Femur (tissue), 1 donor: ENCODE measurements at places on chromosomes 11 and 22.

GRCh38 chr11:86259730-86260129, 15.2 kb downstream of the EED start:
- DNase-seq, result no peak

DNA sequence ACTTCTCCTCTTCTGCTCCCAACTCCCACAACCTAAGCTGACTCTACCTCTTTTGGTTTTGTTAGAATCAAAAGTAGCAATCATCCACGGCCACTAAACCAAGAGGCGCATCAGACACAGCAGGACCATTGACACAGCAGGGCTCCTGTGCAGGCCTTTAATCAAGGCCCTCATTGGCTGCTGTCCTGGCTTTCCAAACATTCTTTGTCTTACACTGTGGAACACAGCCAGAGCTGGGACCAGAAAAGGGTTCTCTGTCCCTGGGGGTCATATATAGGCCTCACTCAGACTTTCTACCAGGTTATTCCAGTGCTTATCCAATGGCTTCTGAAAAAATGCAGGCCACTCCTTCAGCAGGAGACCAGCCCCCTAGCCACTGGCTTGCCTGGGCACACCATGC, 212.7 kb upstream of the NTM start:
- no peak for DNase-seq

DNA sequence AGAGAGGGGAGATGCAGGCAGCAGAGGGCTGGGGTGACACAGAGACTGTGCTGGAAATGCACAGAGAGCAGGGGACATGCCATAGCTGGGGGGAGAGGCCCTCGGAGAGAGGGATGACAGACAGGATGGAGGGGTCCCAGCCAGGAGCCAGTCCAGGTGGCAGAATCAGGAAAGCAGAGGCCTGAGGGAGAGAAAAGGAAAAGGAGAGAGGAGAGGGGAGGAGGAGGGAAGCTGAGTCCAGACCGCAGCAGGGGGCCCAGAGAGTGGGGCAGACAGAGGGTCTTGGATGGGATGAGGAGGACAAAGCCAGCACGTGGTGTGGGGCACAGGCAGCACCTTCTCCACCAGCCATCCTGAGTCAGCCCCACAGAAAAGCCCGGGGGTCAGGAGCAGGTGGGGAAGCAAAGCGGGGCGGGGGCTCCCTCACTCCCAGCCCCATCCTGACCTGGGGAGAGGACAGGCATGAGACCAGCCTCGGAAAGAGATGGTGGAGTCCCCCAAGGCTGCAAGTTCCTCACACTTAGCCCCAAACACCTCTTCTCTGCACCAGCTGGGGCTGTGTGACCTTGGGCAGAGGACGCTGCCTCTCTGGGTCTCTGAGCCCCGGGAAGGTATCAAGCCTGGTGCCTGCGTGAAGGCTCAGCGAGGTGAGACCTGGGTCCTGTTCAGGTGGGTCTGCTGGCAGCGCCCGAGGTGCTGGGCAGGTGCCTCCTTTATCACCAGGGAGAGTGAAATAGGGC, 48.0 kb downstream of the IGLL1 start:
- DNase-seq, result no peak

DNA sequence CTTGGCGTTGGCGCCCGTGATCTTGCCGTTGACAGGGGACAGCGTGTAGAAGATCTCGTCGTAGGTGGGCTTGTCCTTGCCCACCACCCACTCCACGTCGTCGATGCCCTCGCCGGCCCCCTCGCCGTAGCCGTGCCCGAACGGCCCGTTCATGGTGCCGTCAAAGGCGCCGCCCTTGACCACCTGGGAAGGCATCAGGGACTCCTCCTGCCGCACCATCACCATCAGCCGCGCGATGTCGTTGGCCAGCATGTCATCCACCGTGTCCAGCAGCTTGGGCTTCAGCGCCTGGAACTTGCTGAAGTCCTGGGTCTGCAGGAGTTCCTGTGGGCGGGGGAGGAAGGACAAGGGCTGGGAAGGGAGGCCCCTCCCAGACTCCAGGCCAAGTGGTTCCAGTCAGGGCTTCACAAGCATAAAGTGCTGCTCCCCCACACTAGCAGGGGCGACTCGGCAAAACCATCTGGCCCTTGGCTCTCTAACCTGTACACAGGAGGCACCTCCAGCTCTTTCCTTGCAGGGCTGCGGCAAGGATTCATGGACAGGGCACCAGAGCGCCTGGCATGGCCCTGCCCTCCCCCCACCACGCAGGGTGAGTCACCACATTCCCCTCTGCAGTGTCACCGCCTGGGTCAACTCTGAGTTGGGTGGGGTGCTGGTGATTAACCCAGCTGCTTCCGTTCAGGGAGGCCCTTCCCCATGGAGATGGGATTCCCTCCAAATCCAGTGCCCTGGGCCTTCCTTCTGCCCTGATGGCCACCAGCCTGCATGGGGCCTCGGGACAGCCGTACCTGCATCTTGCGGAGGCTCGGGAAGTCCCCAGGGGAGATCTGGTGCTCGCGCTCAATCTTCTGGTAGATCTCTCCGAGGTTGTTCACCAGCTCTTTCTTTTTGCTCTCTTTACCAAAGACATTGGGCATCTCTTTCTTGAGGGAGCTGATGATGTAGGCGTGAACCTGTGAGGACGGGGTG, 10.4 kb upstream of the CDC42BPG start:
- DNase-seq, result peak; percentile 76

- peak; percentile 42 for DNase-seq
Observed at GRCh38 chr11:65378208-65378927, 4.1 kb downstream of the SLC25A45 start.

DNA sequence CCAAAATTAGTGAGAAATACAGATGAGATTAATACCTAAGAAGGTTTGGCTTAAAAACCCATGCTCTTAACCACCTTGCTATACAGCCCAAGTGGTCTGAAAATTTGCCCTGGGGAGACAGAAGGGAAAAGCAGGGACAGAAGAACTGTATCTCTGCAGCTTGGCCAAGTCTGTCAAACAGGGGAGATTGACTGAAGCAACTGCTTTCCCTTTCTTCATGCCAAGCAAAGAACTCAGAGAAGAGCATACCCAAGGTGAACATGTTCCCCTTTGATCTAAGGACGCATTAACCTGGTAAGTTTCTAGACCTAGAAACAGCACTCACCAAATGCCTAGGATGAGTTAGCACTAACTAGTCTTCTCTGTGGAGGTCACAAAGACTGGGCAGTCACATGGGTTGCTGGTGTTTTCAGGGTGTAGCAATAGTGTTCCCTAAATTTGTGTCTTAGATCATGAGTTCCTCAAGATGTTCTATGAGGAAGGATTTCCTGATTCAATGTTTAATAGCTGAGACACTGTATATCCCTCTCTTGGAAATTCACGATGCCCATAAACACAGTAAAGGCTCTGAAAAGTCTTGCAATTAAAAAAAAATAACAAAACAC, 75.6 kb upstream of the GRAMD1B start:
- no peak for DNase-seq

- no peak for DNase-seq
Observed at GRCh38 chr11:97657852-97658251, 1268.0 kb downstream of the JRKL start.

GRCh38 chr11:1917523-1918435, 1.7 kb upstream of the TNNT3 start:
- peak; percentile 51 for DNase-seq
